Activated naive CD8-positive, alpha-beta T cell treated with anti-CD3 and anti-CD28 coated beads, Interleukin-2, amount 10 ng/mL, durations not matched to agents 7 days and 5 days (primary cell): ENCODE measurements at places on chromosomes 16 and 17.

DNA sequence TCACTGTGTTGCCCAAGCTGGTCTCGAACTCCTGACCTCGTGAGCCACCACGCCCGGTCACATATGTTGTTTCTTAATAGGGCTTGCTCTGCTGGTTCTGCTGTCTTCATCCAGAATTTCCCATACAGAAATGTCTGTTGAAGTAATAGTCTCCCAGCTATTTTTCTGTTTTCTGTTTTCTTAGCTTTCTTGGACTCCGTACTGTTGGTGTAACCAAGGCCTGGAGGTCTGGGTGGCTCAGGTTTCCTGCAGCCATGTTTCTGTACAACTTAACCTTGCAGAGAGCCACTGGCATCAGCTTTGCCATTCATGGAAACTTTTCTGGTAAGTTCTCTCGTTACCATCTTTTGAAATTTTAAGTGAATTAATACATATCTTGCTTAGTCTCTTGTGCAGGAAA, 2.8 kb downstream of the SF3B3 start:
- DNase-seq, result no peak
- H3K27me3 ChIP-seq, result no peaks in the 10 kb centered on the region
- peaks cover 43% of the 10 kb centered on the region for H3K36me3 ChIP-seq

DNA sequence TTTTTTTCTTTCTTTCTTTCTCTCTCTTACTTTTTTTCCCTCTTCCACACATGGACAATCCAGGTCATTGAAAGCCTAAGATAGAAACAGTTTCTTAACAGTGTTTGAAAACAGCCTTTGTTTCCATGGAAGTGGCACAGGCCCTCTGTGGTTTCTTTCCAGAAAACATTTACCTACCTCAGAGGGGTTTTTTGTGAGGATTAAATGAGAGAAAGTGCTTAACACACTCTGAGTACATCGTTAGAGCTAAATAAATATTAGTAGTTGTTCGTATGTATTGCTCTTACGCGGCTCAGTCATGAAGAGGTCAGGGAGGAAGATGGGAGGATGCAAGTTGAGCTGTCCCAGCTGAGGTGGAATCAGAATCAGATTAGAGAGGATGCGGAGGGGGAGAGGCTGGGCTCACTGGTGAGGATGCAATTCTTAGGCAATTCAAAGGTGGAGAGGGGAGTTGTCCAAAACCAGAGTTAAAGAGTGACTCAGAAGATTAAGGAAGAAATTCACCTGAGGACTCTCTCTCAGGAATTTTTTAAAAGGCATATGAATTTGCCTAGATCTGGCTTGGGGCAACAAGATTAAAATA, 345.4 kb downstream of the PMP22 start:
- peaks cover 3% of the 10 kb centered on the region for H3K27me3 ChIP-seq
- H3K27ac ChIP-seq, result no peak overlapping the region
- no peaks in the 10 kb centered on the region for H3K36me3 ChIP-seq
- no peak overlapping the region for H3K4me3 ChIP-seq
- no peaks in the 10 kb centered on the region for H3K4me1 ChIP-seq

- no peak overlapping the region for H3K4me3 ChIP-seq
- no peak overlapping the region for H3K27ac ChIP-seq
- no peaks in the 10 kb centered on the region for H3K4me1 ChIP-seq
- no peaks in the 10 kb centered on the region for H3K36me3 ChIP-seq
- H3K27me3 ChIP-seq, result peaks cover 23% of the 10 kb centered on the region
- DNase-seq, result no peak
These were observed 171.3 kb downstream of the ABCA8 start for GRCh38 chr17:68783861-68784260.

DNA sequence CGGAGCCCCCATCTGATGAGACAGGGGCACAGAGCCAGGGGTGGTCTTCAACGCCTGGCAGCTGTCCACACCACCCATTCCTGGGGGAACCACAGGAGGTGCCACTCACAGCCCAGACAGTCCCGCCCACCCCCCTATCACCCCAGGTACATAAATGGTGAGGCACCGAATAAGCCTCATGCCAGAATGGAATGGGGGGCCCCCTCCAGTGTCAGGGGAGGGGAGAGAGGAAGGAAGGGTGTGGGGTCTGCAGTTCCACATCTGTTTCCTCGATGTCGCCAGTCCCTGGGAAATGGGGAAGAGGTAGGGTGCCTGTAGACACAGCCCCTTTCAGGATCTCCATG, 1.7 kb downstream of the TMC6 start:
- peaks cover 41% of the 10 kb centered on the region for H3K4me1 ChIP-seq
- H3K4me3 ChIP-seq, result peak overlapping the region; percentile 93
- peaks cover 38% of the 10 kb centered on the region for H3K36me3 ChIP-seq
- peak overlapping the region; percentile 91 for H3K27ac ChIP-seq
- H3K27me3 ChIP-seq, result no peaks in the 10 kb centered on the region
- no peak for DNase-seq

DNA sequence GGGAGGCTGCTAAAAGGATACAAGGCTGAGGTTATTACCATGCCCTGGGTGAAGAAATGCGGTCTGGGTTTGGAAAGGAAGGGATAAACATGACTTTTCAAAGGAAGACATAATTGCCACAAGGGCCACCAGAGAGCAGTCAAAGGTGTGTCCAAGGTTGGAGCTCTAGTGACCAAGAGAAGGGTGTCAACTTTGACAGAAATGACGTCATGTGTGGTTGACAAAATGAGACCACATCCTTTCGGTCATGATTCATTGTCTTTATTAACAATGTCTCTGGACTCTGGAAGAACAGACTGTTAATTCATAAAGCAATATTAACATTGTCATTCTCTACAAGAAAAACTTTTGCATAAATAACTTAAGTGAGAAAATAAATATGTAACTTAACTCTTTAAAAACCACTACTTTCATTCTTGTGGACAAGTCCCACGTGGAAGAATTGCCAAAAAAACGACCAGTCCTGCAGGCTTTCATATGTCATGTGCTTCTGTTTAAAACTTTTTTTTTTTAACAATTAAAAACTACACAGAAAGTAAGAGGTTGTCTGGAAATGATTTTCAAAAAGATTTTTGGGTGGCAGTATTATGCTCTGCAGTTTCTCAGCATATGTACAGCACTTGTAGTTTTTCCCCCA, 5.0 kb downstream of the SOST start:
- H3K4me1 ChIP-seq, result peaks cover 14% of the 10 kb centered on the region
- no peak overlapping the region for H3K4me3 ChIP-seq
- H3K27ac ChIP-seq, result no peak overlapping the region

DNA sequence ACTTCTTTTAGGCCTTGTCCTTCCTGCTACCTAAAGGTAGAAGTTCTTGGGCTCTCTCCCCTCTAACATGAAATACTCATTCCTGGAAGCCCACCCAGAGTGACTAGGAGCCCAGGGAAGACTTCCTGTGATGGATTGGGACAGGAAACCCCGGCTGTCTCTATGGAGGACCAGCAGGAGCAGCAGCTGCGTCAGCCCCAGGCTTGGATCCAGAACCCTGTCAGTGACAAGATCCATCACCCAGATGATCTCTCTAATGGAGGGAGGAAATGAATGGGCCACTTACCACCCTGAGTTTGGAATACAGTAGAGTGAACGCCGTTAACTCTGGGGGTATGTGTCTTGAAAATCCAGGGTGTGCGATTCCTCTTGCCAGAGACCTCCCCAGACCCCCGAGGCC, 195.7 kb upstream of the WSCD1 start:
- DNase-seq, result no peak
- peaks cover 4% of the 10 kb centered on the region for H3K27me3 ChIP-seq
- H3K27ac ChIP-seq, result no peak overlapping the region
- no peaks in the 10 kb centered on the region for H3K4me1 ChIP-seq
- H3K36me3 ChIP-seq, result no peaks in the 10 kb centered on the region

DNA sequence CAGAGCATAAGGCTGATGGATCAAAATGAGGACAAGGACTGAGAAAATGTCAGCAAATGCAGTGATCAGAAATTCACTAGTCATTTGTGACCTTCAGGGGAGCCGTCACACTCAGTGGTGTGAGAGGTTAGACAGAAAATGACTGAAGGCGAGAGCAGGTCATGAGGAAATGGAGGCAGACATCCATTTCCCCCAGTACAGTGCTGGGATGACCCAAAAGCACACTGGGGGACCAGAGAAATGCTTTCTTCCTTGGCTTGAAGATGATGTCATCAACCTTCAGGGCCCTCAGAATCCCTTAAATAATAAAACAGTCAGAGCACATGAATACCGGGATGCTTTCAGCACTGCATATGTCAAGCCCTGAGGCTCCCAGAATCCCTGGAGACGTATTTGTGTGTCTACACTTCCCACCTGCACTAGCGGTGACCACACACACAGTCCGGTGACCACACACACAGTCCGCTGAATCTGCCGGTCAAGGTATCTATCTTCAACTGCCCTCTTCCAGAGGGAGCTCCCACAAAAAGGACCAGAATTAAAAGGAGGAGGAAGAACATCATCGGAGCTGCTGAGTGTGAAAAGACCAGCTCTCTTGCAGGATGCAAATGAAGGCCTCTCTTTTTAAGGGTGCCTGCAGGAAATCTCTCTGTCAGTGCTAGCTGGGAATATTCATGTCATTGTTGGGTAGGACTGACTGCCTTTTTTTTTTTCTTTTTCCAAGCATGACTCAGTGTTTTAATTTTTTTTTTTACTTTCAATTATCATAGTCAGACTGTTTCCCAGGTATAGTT, 8.2 kb downstream of the UBE2O start:
- H3K27ac ChIP-seq, result no peak overlapping the region
- peaks cover 9% of the 10 kb centered on the region for H3K36me3 ChIP-seq
- no peak overlapping the region for H3K4me3 ChIP-seq

GRCh38 chr17:78271419-78272170, 40.2 kb downstream of the TMEM235 start:
- H3K4me1 ChIP-seq, result peaks cover 15% of the 10 kb centered on the region
- peaks cover 2% of the 10 kb centered on the region for H3K36me3 ChIP-seq
- H3K4me3 ChIP-seq, result no peak overlapping the region
- no peak for DNase-seq

DNA sequence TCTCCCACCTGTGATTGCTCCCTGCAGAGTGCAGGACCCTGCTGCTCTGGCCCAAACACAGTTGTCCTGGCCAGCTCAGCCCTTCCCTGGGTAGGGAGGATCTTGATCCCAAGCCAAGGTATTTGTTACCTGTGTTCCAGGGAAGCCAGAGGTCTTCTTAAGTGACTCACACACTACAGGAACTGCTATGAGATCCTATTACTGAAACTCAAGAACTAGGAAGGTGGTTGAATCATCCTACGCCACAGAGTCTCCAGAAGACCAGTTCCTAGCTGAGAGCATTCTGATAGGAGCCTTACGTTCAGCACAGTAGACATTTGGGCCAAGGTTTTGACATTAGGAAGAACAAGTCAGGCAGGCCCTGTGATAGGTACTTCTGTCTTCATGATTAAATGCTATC, 12.0 kb downstream of the CHST6 start:
- H3K4me3 ChIP-seq, result no peak overlapping the region
- no peak overlapping the region for H3K27ac ChIP-seq
- no peaks in the 10 kb centered on the region for H3K36me3 ChIP-seq
- no peak for DNase-seq

- no peaks in the 10 kb centered on the region for H3K27me3 ChIP-seq
- H3K4me1 ChIP-seq, result no peaks in the 10 kb centered on the region
- H3K36me3 ChIP-seq, result peaks cover 61% of the 10 kb centered on the region
- no peak overlapping the region for H3K27ac ChIP-seq
- no peak overlapping the region for H3K4me3 ChIP-seq
These were observed 16.5 kb downstream of the ZNF18 start for GRCh38 chr17:11980813-11981212.

DNA sequence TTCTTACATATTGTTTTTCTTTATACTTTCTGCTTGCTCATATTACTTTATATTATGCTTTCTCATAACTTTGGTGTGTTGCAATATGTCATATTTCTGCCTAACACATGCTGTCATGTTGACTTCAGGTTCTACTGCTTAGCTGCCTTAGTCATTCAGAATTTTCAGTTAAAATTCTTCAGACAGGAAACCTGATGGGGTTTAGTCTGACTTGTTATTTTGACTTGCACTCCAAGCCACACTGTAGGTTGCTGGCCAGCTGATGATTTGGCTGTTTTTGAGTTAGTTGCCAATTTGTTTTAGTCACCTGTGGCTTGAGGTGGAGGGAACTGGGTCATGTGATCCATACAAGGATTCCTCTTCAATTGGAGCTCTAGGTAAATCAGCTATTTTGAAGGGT, 315.4 kb downstream of the MAP2K6 start:
- no peak overlapping the region for H3K27ac ChIP-seq
- H3K27me3 ChIP-seq, result peaks cover 33% of the 10 kb centered on the region
- H3K4me3 ChIP-seq, result no peak overlapping the region
